NAMALWA (cell line): ENCODE measurements at places on chromosomes 2 and 18.

GRCh38 chr18:4844320-4844719 lies 352.7 kb downstream of the AKAIN1 start:
- DNase-seq, result no peak

DNA sequence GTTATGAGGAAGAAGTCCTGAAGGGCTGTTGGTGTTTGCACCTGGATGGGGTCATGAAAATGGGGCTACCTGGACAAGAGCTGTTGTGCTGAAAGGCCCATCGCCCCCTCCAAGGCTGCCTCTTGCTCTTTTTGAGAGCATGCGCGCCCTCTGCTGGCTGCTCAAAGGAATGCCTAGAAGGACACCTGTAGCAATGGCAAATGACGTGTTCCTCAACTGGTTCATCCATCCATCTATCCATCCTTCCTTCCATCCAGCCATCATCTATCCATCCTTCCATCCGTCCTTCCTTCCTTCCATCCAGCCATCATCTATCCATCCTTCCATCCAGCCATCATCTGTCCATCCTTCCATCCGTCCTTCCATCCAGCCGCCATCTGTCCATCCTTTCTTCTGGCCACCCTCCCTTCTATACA lies 17.2 kb upstream of the RPL31 start:
- peak; percentile 81 for DNase-seq

- DNase-seq, result peak; percentile 86
These were observed 181.7 kb downstream of the ANAPC1 start for GRCh38 chr2:111702119-111702803.

- DNase-seq, result peak; percentile 48
These were observed 18.8 kb upstream of the FN1 start for GRCh38 chr2:215454519-215455246.

GRCh38 chr2:159146996-159147666 lies 139.4 kb downstream of the WDSUB1 start:
- DNase-seq, result no peak

DNA sequence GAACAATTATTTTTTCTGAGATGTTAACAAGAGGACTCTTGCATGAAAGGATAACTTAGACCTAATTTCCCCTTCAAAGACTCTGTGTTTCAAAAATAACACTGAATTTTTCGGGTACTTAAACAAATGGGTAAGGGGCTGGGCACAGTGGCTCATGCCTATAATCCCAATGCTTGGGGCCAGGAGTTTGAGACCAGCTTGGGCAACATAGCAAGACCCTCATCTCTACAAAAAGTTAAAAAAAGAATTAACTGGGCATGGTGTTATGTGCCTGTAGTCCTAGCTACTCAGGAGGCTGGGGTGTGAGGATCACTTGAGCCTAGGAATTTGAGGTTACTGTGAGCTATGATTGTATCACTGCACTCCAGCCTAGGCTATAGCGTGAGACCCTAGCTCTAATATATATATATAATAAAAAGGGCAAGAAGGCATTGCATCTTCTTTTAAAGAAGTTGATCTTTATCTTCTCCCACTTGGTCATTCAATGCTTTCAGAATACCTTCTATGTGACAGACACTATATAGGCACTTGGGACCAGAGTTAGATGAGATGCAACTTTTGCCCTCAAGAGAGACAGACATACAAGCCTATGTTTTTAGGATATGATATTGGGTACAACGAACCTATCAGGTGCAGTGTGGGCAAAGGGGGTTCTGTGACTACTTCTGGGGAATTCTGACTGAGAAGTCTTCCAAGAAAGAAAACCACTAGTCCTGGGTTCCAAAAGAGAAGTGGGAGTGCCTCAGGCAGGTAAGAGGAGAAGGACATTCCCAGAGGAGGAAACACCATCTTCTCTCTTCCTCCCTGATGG lies 120.0 kb downstream of the MYCN start:
- DNase-seq, result no peak

DNA sequence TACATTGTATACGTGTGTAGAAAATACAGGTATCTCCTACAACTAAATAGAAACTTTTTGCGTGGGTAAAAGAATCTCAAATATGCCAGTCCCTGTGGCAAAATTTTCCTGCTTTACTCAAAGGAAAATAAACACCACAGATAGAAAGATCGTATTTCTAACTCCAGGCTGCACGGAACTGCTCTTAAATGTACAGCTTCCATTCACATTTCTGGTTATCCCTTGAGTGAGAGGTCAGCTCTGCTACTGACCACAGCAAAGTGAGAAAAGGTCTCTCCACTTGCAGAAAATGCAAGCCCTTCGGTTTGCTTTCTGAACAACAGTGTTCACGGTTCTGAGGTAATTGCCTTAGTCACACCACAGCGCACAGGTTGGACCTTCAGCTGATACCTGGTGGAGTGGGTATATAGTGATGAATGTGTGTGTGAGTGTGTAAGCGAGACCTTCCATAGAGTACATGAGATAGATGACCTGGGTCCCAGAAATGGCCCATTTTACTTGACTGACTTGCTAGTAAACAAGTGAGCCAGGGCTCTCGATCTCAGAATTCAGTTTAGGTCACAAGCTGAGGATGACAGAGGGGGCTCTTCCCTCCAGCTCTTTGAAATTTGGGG lies 52.1 kb downstream of the ALPK2 start:
- DNase-seq, result no peak

GRCh38 chr18:22778996-22779395 lies 154.1 kb upstream of the RBBP8 start:
- no peak for DNase-seq

- no peak for DNase-seq
These were observed 37.8 kb downstream of the HS6ST1 start for GRCh38 chr2:128280901-128281321.

- no peak for DNase-seq
These were observed 46.4 kb upstream of the ACAA2 start for GRCh38 chr18:49859725-49860124.
